Jurkat, Clone E6-1 (cell line): ENCODE measurements at places on chromosomes 16 and 17.

DNA sequence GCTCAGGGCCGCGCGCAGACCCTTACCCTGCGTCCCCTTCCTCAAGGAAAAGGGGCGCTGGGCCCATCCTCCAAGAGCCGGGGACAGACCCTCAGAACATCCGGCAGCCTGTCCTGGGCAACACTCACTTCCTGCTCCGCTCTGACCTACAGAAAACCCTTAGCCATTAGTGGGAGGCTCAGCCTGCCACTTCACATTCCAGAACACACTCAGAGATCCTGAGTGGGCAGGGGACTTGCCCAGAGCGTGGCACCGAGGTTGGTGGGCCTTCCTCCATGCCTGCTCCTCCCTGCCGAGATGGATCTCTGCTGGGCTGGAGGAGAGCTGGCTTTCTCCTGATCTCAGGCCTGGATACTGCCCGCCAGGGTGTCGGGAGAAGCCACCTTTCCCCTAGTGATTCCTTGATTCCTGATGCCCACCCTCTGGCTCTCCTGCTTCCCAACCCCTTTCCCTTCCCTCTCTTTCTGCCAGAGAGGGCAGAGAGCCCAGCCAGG is 1.5 kb downstream of the SCARF1 start:
- no peak for DNase-seq

DNA sequence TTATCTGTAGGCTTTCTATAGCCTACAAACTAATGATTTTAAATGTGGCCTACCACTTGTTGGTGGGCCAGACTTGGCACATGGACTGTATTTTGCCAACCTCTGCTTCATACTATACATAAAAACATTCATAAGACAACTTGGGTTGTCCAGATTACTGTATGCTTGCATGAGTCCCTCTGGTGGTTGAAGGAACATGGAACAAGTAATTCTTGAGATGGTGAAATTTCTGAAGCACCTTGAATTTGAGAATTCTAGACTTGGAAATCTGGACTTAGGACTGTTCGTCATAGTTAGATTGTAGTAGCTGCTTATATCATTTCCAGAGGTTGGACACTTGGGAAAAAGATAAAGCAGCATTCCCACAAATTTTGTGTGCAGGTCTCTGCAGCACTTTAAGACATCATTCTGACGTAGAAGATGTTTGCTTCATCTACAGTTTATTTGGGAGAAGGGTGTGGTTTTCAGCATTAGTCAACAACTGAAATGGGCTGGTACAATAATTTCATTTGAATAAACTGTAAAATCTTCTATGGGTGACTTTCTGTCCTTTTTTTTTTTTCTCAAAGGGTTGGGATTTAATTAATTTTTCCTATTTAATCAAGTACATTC is 31.2 kb downstream of the NFATC3 start:
- peak; percentile 60 for DNase-seq

DNA sequence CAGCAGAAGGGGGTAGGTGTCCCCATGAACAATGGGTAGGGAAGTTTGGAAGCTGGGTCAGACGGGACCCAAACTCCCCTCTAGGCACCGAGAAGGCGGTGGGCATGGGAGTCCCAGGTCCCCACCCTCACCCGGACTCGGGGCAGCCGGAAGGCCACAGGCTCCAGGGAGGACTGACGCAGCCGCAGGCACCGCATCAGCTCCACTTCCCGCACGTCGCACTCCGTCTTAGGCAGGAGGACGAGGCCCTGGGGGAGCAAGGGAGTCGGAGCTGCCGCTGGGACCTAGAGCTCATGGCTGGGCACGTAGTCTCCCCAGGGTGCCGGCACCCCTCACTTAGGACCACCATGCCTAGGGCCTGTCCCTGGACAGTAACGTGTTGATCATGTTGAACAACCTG is 7.1 kb upstream of the PAM16 start:
- DNase-seq: no peak

- no peak for DNase-seq
Measured at GRCh38 chr17:73293480-73293911, 18.3 kb downstream of the CDC42EP4 start.

GRCh38 chr16:81553080-81553813 is 108.6 kb downstream of the CMIP start:
- DNase-seq: no peak

- no peak for DNase-seq
Measured at GRCh38 chr16:4298761-4299522, 16.9 kb upstream of the GLIS2 start.

DNA sequence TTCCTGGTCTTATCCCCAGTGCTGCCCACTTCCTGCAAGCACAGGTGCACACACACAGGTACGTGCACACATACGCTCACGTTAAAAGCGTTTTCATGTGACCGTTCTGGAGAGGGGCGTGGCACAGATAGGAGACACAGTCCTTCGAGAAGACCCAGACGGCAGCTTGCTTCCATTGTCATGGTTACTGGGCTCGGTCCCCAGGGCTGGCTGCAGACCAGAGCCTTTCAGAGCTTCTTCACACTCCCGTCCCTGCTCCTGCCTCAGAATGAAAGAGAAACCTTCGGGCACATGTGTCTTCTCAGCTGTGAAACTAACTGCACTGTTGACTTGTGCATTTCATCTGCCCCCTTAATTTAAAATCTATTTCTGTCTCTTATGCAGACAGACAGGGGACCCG is 154.2 kb downstream of the PITPNC1 start:
- no peak for DNase-seq

GRCh38 chr16:84652566-84652965 is 4.3 kb downstream of the KLHL36 start:
- DNase-seq: peak; percentile 95

GRCh38 chr17:39547713-39548478 is 59.8 kb downstream of the NEUROD2 start:
- DNase-seq: peak; percentile 31

GRCh38 chr17:58291246-58291645 is 10.5 kb upstream of the MPO start:
- DNase-seq: no peak

- no peak for DNase-seq
Measured at GRCh38 chr16:52709306-52709705, 162.4 kb upstream of the TOX3 start.

GRCh38 chr17:75396025-75396424 is 9.5 kb downstream of the GRB2 start:
- no peak for DNase-seq

DNA sequence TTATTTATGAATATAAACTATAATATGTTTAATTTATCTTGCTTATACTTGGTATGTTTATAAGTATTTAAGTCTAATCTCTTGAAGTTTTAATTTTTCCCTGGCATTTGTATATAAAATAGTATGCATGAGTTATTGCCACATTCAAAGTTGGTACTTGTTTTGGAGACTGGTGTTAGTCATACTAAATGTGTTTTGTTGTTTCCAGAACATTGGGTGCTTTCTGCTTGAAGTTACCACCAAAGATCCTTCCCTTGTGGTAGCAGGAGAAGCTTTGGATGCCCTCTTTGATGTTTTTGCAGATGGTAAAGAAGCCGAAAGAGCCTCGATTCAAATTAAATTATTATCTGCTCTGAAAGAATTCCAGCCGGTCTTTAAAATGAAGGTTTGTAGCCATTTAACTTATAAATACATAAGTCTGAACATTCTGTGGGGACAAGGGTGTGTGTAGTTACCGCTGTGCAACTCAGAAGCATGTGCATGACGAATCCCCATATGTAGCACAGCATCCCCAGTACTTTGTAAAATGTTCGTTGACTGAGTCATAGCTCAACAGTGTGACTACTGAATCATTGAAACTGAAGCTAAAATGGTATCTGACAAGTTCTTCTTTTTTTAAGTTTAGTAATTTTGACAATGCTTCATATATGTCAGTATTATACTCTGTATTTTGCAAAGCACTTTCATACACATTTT is 36.4 kb downstream of the HEATR3 start:
- no peak for DNase-seq

DNA sequence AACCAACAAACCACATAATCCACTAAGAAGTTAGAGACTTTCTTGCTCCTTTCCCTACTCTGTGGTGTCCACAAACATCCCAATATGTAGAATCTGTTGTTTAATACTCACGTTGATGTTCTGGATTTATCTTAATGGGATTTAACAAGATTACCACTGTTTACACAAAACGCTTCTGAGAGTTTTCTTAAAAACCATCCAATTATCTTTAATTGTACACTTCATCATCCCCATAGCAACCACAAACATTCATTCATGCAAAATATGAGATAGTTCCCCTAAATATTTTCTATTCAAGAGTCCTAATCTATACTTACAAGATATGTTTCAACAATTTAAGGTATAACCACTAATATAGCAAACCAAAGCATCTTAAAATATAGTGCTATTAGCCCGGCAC is 76.5 kb upstream of the CLEC18B start:
- no peak for DNase-seq

GRCh38 chr16:68265078-68265920 is 973 bp downstream of the SLC7A6 start:
- no peak for DNase-seq

- DNase-seq: no peak
Measured at GRCh38 chr17:72386619-72387237, 265.9 kb downstream of the SOX9 start.

- DNase-seq: no peak
Measured at GRCh38 chr16:86322283-86322682, 188.0 kb upstream of the FOXF1 start.

DNA sequence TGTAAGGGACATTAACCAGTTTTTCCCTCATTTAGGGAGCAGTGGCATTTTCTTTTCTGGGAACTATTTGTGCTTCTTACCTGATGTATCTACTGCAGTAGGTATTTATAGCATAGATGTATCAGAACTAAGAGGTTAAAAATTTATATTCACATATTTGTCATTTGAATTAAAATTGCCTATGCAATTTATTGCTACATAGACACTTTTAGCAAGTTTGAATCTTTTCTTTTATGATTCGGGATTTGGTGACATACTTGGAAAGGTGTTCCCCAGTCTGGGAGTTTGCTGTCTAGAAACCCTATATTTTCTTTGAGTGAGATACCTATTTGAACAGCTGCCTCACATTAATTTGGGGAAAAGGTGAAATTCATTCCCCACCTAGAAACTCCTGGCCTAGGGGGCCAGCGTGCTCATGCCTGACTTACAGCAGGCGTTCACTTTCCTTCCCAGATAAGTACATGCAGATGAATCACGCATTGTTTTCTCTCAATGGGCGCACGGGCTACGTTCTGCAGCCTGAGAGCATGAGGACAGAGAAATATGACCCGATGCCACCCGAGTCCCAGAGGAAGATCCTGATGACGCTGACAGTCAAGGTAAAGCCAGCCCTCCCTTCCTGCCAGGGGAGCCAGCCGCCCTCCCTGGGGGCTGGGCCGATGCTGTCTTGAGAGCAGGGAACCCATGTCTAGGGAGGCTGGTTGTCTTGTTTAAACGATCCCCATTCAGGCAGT is 73.8 kb downstream of the SDR42E1 start:
- DNase-seq: no peak

DNA sequence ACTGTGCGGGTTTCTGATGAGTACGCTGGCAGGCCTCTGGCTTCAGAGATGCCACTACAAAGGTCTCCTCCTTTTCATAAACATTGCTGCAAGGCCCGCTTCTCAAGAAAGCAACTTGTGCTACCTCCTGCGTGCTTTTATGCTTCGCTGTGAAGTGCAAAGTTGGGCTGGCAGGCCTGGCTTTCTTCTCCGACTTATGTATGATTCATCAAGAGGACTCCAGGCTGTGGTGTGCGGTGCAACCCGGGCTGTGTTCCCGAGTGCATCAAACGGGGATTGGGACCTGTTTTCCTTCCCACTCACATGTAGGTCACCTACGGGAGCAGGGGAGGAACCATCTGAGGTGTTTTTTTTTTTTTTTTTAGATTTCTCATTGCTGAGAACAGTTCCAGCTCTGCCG is 534.1 kb downstream of the WWOX start:
- DNase-seq: no peak

DNA sequence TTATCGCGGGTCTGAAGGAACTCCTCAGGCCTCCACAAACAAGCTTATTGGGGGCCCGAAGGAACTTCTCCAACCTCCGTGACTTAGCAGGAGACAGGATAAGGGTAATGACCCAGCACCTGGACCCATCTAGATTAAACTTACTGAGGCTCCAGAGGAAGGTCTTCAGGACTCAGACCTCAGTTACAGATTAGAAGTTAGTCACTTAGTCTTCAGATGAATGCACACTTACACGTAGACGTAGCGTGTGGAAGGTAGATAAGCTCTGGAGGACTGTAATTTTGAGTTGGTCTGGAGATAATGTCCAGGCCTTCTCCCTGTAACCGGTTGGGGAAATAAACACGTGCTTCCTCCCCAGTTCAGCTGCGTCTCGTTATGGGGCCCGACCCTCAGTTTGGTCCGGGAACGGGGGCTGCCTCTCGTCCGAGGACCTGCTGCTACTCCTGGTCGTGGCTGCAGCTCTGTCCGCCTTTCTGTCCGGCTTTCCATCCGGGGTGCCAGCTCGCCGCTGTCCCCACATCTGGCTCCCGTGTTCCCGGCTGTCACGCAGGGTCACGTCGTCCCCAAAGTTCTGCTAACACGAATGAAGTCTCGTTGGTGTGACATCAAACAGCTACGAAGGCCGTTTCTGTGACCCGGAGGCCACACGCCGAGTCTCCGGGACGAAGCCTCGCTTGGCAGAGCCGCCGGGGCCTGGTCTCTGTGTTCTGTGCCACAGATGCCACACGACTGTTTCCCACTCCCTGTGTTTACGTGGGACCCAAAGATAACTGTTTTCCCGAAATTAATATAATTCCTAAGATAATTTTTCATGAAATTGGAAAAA is 11.8 kb upstream of the SECTM1 start:
- DNase-seq: no peak

DNA sequence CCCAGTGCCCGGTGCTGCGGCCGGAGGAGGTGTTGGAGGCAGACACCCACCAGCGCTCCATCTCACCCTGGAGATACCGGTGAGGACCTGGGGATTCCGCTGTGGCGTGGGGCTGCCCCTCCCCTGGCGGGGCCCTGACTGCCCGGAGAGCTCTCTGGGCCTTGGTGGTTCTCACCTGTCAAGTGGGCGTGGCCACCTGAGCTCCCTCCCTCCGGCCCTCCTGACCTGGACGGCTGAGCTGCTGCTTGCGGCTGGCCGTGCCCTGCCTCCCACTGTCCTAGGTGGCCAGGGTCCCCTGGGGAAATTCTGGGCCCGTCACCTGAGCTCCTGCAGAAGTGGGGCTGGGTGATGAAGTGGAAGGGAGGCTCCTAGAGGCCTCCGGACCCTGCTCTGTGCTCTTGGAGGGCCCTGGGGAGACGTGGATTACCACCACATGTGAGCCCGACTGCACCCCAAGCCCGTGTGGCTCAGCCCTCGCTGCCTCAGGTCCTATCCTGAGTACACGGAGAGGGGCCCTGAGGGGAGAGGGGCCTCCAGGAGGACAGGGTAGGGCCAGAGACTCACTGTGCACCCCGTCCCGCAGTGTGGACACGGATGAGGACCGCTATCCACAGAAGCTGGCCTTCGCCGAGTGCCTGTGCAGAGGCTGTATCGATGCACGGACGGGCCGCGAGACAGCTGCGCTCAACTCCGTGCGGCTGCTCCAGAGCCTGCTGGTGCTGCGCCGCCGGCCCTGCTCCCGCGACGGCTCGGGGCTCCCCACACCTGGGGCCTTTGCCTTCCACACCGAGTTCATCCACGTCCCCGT is 1.1 kb downstream of the IL17C start:
- no peak for DNase-seq

DNA sequence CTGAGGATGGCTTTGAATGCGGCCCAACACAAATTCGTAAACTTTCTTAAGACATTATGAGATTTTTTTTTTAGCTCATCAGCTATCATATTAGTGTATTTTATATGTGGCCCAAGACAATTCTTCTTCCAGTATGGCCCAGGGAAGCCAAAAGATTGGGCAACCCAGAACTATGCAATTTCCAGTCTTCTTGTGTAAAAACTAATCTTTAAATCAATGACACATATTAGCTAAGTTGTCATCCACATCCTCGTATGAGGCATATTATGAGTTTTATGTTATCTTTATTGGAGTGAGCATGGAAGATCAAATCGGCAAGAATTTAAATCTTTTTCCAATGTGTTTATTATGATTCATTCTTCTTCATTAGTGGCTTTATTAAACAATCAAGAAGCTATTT is 198.6 kb upstream of the HSBP1 start:
- DNase-seq: no peak
